ENCODE measurements at places on chromosomes 11 and 22. TPM values are rescaled to one million over a fixed set of nuclear protein-coding genes. Genes with fewer than 3 reads are reported as not detected.

Gene OR10A2
- not detected for total RNA-seq

Gene EIF1AD
- 48.8 TPM for total RNA-seq

Gene GP1BB
- not detected for total RNA-seq

Gene DEPDC7
- 0.46 TPM for total RNA-seq

Gene TMPRSS4
- not detected for total RNA-seq

Gene DEFB131B
- total RNA-seq, result not detected

Gene NCAM1
- total RNA-seq, result 1.2 TPM

Gene GGT1
- 151 TPM for total RNA-seq

Gene DENND5A
- total RNA-seq, result 41.8 TPM

Gene APBB1
- total RNA-seq, result 46.9 TPM

Gene TUB
- total RNA-seq, result 0.05 TPM

Gene PARVB
- 39.2 TPM for total RNA-seq

Gene LGALS12
- total RNA-seq, result not detected

Gene OR56A5
- total RNA-seq, result not detected

Gene LDHAL6A
- 0.07 TPM for total RNA-seq

Gene MMP27
- total RNA-seq, result not detected

Gene CTSF
- total RNA-seq, result 1.2 TPM

Gene NXPE4
- total RNA-seq, result not detected

Gene OR52J3
- not detected for total RNA-seq

Gene GRIA4
- total RNA-seq, result not detected

Gene SLC6A5
- total RNA-seq, result not detected

Gene OR2AT4
- total RNA-seq, result not detected

Gene FOLR3
- total RNA-seq, result not detected

Gene MPEG1
- total RNA-seq, result not detected

Gene OR4C46
- not detected for total RNA-seq

Gene HTR3A
- not detected for total RNA-seq

Gene BRD1
- total RNA-seq, result 50.1 TPM

Gene ARHGEF17
- not detected for total RNA-seq

Gene TRIM49B
- not detected for total RNA-seq

Gene FAM83F
- total RNA-seq, result 0.27 TPM

Gene INPPL1
- total RNA-seq, result 111 TPM

Gene MICALL1
- 35.1 TPM for total RNA-seq

Gene SLC17A6
- not detected for total RNA-seq

Gene YPEL4
- total RNA-seq, result 0.78 TPM

Gene TCN1
- not detected for total RNA-seq
